ENCODE measurements at places on chromosomes 2 and 18.

DNA sequence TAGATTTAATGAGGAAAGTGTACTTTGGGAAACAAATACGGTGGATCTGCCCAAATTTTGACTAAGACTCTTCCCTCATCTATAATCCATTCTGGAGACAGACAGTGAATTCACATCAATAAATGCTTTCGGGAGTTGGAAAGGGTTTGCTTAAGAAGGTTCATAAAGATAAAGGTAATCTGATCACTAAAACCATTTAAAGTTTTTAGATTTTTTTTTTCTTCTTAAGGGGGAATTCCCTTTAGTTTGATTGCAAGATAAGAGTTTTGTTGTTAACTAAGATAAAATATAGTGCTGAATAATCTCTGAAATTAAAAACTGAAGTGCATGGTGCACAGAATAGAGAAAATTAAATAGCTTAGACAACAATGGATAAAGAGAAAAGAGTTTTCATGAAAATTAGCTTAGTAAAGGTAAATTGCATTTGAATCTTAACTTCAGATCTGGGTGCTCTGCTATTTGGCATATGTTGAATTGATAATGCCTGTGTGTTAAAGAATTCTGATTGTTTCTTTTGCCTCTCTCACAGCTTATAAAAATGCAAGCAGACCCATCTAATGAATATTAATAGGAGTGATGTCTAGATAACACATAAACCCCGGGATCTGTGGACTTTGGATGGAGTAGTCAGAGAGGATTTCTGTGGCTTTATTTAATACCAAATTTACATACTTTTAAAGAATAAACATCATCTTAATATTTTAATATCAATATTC is 100.8 kb downstream of the MEIS1 start:
- DNase-seq, result no peak

DNA sequence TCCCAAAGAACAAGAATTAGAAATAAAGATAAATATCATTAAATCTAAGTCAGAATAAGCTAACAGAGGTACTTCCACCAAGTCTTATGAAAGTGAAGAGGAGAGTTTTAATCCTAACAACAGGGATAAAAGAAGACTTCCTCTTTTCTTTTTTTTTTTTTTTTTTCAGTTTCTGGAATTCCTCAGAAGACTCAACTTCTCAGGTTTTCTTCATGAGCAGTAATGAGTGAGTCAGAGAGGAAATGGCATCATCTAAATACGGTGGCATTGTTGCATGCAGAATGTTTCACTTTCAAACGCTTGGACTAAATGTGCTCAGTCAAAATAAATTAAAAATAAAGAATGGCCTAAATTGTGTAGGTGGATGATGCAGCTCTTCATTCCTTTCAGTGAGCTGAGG is 45.6 kb upstream of the ARHGAP15 start:
- peak; percentile 80 for DNase-seq

DNA sequence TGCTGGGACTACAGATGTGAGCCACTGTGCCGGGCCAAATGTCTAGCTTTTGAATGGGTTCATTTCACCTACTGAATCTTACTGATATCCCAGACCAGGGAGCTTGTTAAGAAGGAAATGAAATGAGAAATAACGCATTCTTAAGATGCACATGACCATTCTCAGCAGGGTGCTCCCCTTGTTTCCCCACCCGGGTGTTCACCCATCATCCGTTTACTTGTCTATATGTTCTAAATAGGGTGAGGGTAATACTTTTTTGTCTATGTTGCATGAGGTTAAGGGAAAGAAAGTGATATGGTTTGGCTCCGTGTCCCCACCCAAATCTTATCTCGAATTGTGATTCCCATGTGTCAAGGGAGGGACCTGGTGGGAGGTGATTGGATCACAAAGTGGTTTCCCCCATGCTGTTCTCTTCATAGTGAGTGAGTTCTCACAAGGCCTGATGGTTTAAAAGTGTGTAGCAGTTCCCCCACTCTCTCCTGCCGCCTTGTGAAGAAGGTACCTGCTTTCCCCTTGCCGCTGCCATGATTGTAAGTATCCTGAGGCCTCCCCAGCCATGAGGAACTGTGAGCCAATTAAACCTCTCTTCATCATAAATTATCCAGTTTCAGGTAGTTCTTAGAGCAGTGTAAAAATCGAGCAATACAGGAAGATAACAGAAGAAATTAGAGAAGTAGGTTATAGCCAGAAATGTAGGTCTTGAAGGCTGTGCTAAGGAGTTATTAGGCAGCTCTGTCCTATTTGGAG is 129.1 kb downstream of the DDX1 start:
- no peak for DNase-seq

GRCh38 chr2:219630770-219631405 is 3.5 kb downstream of the SLC4A3 start:
- DNase-seq, result no peak

DNA sequence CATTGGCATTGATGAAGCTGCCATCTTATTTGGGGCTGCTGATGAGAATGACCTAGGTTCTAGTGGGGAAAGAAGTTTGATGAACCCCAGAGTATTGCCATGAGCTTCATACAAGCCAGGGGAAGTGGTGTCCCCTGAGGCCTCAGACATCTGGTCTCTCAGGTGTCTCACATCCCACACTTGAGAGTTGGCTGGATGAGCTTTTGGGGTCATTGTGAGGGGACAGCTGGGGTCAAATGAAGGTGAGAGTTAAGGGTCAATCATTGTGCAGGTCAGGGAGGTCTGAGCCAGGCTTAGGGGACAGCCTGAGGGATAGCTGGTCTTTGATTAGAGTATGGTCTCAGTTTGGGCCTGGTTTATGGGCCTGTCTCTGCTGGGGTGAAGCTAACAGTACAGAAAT is 336.5 kb downstream of the CYP26B1 start:
- no peak for DNase-seq

DNA sequence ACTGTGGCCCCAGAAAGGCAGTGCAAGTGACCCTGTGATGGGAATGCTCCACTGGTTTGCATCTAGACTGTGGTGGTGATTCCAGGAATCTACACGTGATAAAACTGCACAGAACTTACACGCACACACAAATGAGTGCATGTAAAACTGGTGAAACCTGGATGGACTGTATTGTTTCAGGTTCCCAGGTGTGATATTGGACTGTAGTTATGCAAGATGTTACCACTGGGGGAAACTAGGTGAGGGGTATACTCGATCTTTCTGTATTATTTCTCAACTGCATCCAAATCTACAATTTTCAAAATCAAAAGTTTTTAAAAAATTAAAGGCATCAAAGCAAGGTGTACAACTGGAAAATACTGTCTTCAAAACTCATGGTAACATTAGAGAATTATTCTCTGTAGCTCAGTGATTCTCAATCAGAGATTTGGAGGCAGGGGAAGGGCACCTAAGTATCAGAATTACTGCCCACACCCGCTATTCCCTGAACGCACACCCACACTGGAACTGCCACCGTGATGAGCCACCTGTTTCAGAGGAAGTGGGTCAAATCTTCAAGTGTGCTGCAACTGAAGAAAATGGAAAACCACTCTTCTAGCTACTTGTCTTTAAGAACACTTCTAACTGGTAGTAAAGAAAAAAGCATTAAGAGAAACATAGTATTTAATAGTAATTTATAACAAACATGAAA is 26.7 kb downstream of the PTPN2 start:
- no peak for DNase-seq

DNA sequence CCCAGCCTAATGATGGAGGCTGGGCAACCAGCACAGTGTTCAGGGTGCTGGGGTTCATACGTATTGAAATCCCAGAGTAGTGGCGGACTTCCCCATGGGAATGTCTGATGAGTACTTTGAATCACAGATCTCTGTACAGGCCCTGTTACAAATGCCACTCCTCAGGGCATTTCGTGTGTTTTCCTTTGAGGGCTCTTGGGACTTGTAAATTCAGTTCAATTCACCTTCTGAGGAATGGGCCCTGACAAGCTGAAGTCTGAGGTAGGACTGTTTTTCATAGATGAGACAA is 288 bp upstream of the RDH14 start:
- no peak for DNase-seq

- peak; percentile 10 for DNase-seq
Observed at GRCh38 chr2:133884739-133885381, 316.6 kb upstream of the NCKAP5 start.

GRCh38 chr2:202377207-202377761 is 1.2 kb downstream of the BMPR2 start:
- peak; percentile 29 for DNase-seq

DNA sequence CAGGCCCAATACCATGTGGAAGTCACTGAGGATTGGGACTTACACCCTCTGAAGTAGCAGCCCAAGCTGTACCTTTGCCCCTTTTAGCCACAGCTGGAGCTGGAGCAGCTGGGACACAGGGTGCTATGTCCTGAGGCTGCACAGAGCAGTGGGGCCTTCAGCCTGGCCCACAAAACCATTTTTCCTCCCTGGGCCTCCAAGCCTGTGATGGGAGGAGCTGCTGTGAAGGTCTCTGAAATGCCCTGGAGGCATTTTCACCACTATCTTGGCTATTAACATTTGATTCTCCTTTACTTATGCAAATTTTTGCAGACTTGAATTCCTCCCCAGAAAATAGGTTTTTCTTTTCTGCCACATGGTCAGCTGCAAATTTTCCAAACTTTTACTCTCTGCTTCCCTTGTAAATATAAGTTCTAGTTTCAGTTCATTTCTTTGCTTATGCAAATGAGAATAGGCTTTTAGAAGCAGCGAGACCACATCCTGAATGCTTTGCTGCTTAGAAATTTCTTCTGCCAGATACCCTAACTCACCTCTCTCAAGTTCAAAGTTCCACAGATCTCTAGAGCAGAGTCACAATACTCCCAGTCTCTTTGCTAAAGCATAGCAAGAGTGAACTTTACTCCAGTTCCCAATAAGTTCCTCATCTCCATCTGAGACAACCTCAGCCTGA is 213.8 kb upstream of the MGAT5 start:
- DNase-seq, result no peak

- peak; percentile 76 for DNase-seq
Observed at GRCh38 chr2:143375384-143375880, 246.2 kb downstream of the ARHGAP15 start.

DNA sequence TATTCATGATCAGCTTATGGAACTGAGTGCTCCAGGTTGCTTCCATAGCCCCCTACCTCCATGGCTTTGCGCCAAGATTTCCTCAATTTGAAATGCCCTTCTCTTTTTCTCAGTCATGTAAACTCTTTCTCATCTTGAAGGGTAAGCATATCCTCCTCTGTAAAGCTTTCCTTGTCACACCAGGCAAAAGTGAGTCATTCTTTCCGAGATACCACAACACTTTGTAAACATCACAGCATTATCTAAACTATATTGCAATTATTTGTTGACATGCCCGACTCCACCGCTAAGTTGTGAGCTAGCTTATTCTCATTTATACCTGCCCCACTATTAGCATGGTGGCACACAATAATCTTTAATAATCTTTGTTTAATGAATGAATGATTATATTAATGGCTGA is 419.5 kb upstream of the CHST9 start:
- peak; percentile 89 for DNase-seq

DNA sequence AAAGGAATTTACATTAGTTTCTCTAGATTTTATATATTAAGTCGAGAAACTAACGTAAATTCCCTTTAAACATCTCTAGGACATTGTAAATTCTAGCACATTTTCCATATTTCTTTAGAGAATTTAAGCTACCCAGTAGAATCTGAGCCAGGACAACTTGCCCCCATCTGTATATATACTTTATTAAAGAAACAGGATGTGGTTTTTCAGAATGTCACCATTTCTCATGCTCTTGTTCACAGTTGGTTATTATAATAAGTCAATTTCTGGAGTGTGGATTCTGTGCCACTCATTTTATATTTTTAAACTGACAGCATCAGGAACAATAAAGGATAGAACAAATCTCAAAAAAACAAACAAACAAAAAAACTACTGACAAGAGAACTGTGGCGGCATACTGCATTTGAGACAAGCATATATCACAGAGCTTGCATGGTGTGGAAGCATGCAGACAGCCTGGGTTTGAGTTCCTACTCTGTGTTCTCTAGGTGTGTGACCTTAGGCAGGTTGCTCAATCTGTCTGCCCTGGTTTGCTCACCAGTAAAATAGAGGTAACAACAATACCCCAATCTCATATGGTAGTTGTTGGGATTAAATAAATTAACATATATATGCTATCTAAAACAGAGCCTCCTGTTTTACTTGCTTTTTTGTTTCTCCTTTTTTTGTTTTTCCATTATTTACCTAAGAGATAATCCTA is 61.4 kb upstream of the DNER start:
- no peak for DNase-seq

- peak; percentile 79 for DNase-seq
Observed at GRCh38 chr2:237581751-237582746, 8.5 kb downstream of the RAB17 start.

- DNase-seq, result no peak
Observed at GRCh38 chr2:9757501-9758264, 85.6 kb upstream of the TAF1B start.

- DNase-seq, result no peak
Observed at GRCh38 chr2:158394453-158394852, 62.1 kb downstream of the CCDC148 start.

DNA sequence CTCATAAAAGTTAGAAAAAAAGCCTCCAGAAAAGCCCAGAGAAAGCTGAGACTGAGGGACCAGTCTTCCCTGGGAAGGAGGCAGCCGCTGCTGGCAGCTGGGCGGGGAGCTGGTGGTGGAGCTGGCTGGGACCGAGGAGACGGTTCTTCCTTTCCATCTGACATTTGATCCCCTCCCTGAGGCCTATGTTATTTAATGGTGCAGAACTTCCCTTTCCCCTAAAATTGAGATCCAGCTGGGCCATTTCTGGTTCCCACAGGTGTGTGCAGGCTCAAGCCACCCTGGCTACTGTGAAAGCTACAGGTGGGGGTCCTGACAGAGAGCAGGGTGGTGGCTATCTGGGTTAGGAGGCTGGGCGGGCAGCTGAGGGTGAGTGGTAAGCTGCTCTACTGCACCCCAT is 81.5 kb upstream of the FZD7 start:
- no peak for DNase-seq

DNA sequence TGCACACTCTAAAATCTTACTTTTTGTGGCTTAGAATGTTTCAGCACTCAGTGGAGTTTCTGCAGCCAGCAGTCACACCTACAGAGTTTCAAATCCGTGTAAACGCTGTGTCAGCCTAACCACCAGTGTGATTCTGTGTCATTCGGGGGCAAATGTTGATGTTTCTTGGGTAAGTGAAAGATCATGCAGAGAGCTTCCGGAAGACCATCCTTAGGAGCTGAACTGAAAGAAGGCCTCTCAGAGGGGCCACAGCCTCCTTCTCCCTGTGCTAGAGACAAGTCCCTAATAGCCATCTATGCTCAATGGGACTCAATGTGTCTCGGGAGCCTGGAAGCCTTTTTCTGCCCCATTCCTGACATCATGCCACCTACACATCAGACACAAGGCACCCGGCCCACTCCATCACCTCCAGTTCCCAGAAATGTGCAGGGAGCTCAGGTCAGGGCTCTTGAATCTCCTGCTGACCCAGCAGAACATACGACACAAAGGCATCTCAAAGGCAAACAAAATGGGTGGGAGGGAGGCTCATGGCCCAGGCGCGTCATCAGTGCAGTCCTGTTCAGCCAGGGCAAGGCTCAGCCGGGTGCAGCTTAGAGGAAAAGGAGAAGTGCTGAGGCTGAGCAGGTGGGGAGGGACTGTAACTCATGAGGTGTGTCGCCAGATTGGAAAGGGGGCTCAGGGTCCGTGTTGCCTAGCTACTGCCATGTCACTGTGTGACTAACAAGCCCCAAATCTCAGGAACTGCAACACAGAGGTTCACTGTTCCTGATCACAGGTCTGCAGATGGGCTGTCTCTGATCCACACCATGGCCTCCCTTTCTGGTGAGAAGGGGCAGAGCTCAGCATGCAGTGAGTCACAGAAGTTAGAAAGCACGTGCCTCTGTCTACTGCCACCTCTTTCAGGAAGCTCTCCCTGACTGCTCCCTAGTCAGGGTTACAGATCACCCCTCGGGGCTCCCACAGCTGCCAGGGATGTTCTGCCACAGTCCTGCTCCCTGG is 82.0 kb downstream of the SMAD7 start:
- no peak for DNase-seq

- no peak for DNase-seq
Observed at GRCh38 chr2:50111067-50111466, 920.9 kb downstream of the NRXN1 start.

Data from amniotic epithelial cell (primary cell).